ENCODE measurements at places on chromosomes 12 and 14.

DNA sequence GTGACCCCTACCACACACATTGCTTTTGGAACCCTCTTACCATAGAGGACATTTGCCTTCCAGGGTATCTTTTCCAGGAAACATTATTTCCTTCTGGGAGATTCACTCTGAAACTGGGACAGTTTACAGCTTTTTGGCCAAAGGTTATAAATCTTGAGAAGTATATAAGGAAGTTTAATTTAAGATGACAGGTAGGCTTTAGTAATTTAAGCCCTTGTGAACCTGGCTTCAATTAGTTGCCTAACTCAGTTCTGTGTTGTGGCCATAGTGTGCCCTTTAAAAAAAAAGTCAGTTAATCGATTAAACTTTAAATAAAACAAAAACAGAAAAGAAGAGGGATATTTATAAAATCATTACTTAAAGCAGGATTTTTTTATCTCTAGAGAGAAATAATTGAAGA is 142.9 kb downstream of the NAV3 start:
- DNase-seq: no peak

- no peak for DNase-seq
Observed at GRCh38 chr12:128970941-128971340, 117.7 kb downstream of the GLT1D1 start.

DNA sequence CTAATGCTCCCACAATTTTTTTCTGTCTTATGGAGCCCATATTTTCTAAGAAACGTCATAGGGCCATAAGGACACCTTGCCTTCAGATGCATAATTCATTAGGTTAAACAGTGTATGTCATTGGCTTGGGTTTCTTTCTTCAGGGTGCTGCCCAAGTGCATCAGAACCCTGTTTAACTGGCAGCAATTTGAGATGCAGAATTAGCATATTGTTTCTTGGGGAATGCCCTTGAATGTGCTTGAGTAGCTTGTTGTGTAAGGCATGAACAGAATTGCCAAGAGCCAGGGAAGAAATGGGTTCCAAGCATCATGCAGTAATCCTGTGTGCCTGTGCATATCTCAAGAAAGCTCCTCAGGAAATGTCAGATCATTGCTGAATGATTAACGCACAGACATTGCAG is 277.2 kb downstream of the SYT1 start:
- no peak for DNase-seq

- no peak for DNase-seq
Observed at GRCh38 chr12:121253638-121254335, 42.7 kb downstream of the CAMKK2 start.

- DNase-seq: no peak
Observed at GRCh38 chr12:101707131-101707782, 9.8 kb downstream of the CHPT1 start.

GRCh38 chr12:116492703-116493324 is 66.4 kb upstream of the MAP1LC3B2 start:
- DNase-seq: no peak

Measured in NAMALWA (cell line).